ENCODE measurements at places on chromosomes 7 and 10.

DNA sequence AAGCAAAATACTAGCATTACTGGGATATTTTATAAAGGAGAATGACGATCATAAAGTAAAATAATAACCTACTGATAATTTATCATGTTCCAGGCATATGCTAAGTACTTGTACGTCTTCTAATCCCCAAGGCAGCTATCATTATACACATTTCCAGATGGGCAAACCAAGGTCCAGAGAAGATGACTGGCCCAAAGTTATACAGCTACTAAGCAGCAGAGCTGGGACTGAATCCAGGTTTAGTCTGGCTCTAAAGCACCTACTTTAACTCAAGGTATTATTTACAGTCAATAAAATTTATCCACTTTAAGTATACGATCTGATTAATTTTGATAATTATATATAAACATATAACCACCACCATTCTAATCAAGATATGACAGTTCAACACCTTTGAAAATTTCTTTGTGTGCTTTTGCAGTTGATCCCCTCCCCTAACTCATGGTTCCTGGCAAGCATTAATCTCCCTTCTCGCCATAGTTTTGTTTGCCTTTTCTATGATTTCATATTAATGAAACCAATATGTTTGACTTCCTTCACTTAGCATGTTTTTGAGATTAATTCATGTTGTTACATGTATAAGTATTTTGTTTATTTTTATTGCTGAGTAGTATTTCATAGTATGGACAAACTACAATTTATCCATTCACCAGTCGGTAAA lies 126.7 kb downstream of the CPEB3 start:
- no peak for DNase-seq

DNA sequence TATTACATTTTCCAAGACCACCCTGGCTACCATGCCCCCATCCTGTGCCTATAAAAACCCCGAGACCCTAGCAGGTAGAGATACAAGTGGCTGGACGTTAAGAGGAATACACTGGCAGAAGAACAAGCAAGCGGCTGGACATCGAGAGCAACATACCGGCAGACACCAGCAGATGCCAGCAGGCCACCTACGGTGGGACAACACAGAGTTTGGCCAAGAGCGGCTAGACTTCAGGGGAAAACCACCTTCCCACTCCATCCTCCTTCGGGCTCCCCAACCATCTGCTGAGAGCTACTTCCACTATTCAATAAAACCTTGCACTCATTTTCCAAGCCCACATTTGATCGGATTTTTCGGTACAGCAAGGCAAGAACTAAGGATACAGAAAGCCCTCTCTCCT lies 70.3 kb downstream of the ORC5 start:
- DNase-seq, result no peak

DNA sequence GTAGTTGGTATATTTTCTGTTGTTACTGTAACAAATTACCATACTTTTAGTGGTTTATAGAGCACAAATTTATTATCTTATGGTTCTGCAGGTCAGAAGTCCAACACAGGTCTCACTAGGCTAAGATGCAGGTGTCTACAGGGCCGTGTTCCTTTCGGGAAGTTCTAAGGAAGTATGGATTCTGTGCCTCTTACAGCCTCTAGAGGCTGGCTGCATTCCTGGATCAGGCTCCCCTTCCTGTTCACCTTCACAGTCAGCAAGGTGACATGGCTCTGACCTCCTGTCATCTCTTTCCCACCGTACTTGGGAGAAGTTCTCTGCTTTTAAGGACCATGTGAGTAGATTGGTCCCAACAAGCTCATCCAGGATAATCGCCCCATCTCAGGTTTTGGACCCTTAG lies 37.3 kb downstream of the BMPR1A start:
- DNase-seq, result no peak

DNA sequence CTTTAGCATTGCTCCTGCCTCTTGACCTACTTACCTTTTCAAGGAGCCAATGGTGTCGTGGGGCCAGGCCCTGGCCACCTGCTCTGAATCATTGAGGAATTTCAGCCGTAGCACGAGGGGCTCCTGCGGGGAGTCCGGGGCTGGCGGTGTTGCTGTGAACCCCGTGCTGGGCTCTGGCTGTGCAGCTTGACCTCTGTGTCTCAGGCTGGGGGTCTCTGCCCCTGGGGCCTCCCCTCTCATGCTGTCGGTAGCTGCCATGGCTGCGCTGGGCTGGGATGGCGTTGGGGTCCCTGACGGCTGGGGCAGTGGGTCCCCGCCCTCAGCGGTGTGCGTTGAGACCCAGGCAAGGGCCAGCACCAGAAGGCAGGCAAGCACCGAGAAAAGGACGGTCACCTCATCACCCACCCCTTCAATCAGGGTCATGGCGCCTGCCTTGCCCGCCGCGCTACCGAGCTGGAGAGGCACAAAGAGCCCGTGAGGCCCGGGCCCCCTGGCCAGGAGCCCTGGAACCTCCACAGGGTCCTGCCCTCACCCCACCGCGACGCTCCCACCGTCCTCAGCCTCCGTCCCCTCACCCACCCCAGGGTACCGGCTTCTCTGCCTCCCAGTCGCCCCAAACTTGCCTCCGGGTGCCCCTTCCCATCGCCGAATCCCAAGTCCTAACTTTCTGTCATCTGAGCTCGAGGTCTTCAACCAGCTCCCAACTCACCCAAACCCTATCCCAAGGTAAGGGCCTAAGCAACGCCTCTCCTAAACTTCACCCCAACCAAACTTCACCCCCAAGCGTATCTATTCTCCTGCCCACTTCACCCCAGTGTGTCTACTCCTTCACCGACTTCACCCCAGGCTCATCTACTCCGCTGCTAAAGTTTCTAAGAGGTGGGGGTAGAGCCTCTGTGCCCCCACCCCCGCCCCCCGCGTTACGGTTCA lies 887 bp downstream of the TMUB1 start:
- DNase-seq, result no peak

DNA sequence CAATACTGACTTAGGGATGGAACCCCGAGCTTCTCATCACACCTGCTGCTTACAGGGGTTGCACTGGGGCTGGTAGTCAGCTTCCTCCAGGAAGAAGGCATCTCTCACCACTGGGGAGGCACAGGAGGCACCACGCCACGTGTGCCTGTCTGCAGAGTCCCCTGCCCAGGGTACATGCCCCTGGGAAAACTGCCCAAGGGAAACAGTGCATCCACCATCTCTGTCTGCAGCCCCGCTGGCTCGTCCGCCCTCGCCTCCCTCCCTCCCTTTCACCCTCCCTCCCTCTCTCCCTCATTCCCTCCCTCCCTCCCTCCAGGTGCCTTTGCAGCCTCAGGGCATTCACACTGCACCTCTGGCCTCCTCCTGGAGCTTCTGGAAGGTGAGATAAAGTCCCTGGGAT lies 101.1 kb downstream of the PTPRE start:
- no peak for DNase-seq

DNA sequence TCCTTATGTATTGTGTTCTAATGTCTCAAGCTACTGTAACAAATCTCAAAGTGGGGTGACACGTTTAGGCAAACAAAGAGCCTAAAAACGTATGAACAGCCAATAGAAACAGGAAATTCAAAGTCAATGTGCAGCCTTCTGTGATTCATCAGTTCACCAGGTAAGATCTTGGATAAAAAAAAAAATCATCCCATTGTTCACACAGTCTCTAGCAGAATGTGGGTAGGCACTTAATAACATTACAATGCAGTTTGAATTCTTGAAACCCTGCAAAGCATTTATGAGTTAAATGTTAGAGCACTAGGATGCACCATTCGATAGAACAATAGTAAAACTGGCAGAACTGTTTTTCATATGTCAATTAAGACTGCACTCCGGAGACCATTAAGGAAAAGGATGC lies 88.2 kb upstream of the HDAC9 start:
- DNase-seq, result no peak

DNA sequence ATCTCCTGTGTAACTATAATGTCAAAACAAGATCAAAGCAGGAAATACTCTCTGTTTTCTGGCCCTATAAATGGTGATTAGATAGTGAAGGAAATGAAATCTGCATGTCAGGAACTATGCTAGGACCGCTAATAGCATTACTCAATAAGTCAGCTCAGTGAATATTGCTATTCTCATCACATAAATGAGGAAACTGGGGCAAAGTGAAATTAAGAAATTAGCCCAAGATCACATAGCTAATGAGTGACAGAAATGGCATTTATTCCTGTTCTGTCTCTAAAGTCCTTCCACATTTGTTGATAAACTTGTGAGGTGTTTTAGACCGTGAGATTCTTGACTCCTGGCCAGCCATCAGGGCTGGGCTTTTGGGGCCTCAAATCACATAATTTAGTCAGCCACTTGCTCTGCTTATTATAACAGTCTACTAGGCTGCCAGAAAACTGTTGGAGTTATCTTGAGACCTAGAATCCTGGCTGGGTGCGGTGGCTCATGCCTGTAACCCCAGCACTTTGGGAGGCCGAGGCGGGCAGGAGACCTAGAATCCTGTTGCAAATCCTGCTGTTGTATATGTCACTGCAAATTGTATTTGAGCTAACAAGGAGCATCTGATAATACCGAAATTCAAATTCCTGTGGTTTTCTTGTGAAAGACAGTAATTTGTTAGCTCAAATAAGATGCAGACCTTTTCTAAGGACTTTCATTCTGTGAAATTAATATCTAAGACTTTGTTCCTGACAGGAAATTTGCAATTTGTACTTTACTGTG lies 66.5 kb upstream of the SHTN1 start:
- DNase-seq, result no peak

- no peak for DNase-seq
These were observed 16.9 kb downstream of the MEOX2 start for GRCh38 chr7:15669443-15670090.

DNA sequence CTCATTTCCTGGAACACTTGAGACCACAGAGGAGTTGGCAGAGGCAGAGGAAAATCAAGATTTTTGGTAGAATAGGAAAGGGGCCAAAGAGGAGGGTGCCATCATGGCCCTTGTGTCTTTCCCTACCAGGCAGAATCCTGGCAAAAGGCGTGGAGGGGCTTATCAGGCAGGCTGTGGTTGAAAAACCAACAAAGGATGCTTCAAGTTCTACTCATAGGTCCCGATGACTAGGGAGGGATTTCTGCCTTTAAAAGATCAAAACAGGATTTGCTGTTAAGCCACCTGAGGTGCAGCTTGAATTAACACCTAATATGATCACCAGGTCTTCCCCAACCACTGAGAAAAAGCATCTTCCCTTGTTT lies 45.7 kb downstream of the BPGM start:
- DNase-seq, result no peak

DNA sequence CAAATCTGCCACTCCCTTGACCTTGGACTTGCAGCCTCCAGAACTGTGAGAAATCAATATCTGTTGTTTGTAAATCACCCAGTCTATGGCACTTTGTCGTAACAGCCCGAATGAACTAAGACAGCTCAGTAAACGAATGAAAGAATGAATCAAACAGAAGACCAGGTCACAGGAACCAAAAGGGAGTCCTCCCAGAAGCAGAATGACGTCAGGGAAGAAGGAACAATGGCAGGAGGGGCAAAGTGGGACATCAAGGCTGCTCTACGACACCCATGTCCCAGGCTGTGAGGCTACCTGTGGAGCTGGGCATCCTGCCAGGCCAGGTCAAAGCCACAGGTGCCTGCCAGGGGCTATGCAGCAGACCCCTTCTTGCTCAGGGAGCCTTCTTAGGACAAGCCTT lies 267.2 kb upstream of the PFKP start:
- no peak for DNase-seq

GRCh38 chr10:17113889-17114540 lies 15.6 kb downstream of the CUBN start:
- no peak for DNase-seq

GRCh38 chr10:127990846-127991542 lies 84.1 kb downstream of the PTPRE start:
- DNase-seq, result no peak

DNA sequence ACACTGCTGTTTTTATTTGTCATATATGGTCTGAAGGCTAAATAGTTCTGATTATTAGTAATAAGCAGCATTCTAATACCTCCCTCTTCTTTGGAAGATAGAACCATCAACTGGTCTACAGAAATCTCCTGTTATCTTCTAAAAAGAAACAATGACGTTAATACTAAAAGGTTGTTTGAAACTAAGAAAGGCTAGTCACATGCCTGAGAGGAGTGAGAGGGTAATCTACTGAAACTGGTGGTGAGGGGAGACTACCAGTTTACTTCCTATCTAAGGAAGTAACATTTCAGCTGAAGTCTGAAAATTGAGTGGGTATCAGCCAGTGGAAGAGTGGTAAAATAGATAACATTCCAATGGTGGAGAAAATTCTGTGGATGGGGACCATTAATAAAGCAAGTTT lies 48.4 kb downstream of the FGFBP3 start:
- DNase-seq, result no peak

DNA sequence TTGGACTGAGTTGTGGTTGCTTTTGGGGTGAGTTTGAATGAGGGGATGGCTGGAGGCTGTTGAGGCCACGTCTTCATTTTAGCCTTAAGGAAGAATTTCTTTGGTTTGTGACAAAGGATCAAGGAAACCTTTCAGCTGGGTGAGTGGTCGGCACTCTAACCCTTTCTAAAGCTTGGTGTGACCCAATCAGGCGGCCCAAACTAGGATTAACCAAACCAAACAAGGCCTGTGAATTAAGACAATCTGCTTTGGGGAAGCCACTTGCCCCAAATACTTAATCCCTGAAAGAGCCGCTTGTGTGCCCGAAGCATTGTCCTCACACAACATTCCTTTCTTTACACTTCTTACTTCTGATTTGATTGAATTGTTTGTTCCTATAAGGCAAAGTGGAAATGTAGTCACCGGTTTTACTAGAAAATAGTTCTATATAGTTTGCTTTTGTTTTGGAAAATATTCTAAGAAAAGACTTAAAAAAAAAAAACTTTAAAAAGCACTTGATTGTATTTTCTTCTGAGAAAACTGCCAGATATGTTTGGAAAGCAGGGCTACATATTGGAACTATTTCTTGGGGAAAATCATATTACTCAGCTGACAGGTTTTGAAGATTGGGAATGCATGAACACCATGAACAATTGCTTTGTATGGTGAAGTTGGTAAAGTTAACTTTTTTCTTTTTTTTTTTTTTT lies 272.4 kb upstream of the BMPER start:
- DNase-seq, result no peak

GRCh38 chr7:128791972-128792327 lies 182 bp downstream of the CCDC136 start:
- no peak for DNase-seq

GRCh38 chr10:113267619-113268562 lies 285.0 kb upstream of the HABP2 start:
- DNase-seq, result no peak

GRCh38 chr10:86687750-86688149 lies 19.4 kb downstream of the LDB3 start:
- DNase-seq, result no peak

DNA sequence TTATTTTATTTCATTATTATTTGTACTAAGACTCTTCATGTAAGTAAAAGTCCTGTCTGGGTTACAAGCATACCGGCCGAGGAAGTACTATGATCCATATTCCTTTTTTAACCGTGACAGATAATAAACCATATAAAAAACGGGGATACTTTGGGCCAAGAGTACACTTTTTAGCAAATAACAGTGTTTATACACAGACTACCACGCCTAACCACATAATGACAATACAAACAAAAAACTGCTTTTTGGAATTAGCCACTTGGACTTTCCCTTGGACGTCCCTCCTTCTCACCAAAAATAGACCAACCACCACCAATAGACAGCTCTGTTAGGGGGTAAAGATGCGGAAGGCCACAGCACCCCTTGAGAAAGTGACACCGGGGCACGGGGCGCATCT lies 800 bp downstream of the MINDY3 start:
- no peak for DNase-seq

GRCh38 chr10:133221331-133221730 lies 8.7 kb upstream of the UTF1 start:
- DNase-seq, result no peak

All from stimulated activated CD8-positive, alpha-beta memory T cell treated with anti-CD3 and anti-CD28 coated beads, Interleukin-7, amount 100 ng/mL, for 1 hour (primary cell).